Upper lobe of right lung (tissue), 1 donor: ENCODE measurements at places on chromosomes 2 and 18. TPM values are rescaled to one million over a fixed set of nuclear protein-coding genes. Genes with fewer than 3 reads are reported as not detected.

DNA sequence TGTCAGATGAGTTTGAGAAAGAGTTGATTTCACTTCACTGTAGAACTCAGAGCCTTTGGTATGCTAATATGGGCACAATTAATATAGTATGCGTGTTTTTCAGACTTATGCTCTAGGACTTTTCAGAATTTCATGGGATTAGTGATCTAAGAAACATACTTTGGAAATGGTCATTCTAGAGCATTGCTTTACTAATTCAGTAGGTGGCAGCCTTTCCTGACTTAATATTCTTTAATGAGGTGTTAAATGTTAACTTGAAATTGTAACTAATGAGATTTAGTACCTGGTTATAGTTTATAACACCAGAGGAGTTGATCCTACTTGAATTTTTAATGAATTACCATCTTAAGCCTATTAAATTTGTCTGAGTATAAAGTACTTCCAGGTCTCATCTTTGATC lies 28.4 kb downstream of the ACTR2 start:
- peaks cover 73% of the 10 kb centered on the region for H3K36me3 ChIP-seq
- no peaks in the 10 kb centered on the region for H3K27me3 ChIP-seq
- no peak overlapping the region for H3K4me3 ChIP-seq
- no peaks in the 10 kb centered on the region for H3K4me1 ChIP-seq
- no peak for DNase-seq
- no peak overlapping the region for H3K27ac ChIP-seq

- peaks cover 40% of the 10 kb centered on the region for H3K4me1 ChIP-seq
- no peak overlapping the region for H3K4me3 ChIP-seq
- no peaks in the 10 kb centered on the region for H3K36me3 ChIP-seq
- no peaks in the 10 kb centered on the region for H3K27me3 ChIP-seq
Measured at GRCh38 chr18:77086034-77086433, 46.5 kb downstream of the MBP start.

DNA sequence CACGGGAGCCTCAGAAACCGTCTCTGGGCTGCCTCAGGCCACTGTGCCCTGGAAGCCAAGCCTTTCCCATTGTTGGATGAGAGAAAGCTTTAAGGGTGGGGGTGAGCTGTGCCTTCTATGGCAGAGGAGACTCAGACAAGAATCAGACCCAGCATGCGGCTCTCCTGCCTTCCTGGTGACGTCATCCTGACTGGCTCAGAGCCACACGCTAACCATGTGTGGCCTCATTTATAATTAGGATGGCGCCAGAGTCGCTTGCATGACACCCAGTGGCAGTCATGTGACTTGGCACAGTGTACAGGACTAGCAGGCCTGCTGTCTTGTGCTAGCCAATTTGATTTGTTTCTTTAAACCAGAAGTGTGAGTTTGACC lies 99.1 kb downstream of the SH3BP4 start:
- H3K4me3 ChIP-seq: no peak overlapping the region
- peak; percentile 83 for DNase-seq
- H3K4me1 ChIP-seq: peaks cover 14% of the 10 kb centered on the region
- H3K36me3 ChIP-seq: peaks cover 13% of the 10 kb centered on the region
- H3K27ac ChIP-seq: peak overlapping the region; percentile 24
- H3K27me3 ChIP-seq: no peaks in the 10 kb centered on the region

DNA sequence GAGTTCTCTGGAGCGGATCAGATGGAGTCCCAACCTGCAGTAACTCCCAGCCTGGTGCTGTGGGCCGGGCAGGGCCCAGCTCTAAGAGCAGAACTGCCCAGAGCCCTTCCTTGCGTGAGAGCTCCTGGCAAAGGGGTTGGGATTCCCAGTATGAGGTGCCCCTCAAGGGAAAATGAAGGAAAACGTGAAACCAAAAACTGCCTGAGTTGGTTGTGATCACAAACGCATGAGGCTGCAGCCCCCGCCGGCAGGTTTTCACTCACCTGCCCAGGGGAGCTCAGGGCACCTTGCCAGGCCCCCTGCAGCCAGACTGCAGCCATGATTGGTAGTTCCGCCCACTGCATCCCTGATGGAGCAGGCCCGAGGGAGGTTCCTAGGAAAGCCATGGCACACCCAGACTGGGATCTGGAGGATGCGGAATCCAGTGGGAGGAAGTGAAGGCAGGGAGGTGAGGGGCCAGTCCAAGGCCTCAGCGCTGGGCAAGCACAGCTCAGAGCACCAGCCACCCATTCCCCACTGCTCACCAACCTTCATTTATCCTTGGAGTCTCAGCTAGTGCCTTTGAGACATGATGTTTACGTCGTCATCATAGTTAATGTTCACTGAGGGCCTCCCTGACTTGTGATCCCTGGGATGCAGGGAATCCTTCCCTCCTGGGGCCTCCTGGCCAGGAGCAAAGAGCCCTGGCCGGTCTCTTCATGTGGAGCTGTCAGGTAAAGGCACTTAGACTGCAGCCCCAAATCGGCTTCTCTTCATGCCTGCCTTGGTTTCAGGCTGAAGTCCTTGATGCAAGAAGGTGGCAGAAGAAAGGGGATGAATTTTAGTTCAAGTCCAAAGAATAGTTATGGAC lies 103.2 kb downstream of the INHBB start:
- H3K27ac ChIP-seq: no peak overlapping the region
- H3K27me3 ChIP-seq: no peaks in the 10 kb centered on the region
- no peaks in the 10 kb centered on the region for H3K36me3 ChIP-seq
- peak; percentile 41 for DNase-seq
- no peaks in the 10 kb centered on the region for H3K4me1 ChIP-seq
- no peak overlapping the region for H3K4me3 ChIP-seq

GRCh38 chr18:73503326-73503725 lies 635.5 kb upstream of the NETO1 start:
- no peak overlapping the region for H3K4me3 ChIP-seq
- no peaks in the 10 kb centered on the region for H3K27me3 ChIP-seq
- H3K27ac ChIP-seq: no peak overlapping the region
- H3K36me3 ChIP-seq: no peaks in the 10 kb centered on the region

GRCh38 chr2:86249579-86250391 lies 50.5 kb downstream of the MRPL35 start:
- DNase-seq: no peak
- no peak overlapping the region for H3K4me3 ChIP-seq
- H3K27ac ChIP-seq: no peak overlapping the region
- H3K36me3 ChIP-seq: no peaks in the 10 kb centered on the region
- H3K4me1 ChIP-seq: no peaks in the 10 kb centered on the region

GRCh38 chr2:232028071-232028470 lies 66.6 kb downstream of the DIS3L2 start:
- no peak overlapping the region for H3K4me3 ChIP-seq
- no peaks in the 10 kb centered on the region for H3K27me3 ChIP-seq
- peaks cover 39% of the 10 kb centered on the region for H3K36me3 ChIP-seq
- no peaks in the 10 kb centered on the region for H3K4me1 ChIP-seq
- H3K27ac ChIP-seq: no peak overlapping the region

DNA sequence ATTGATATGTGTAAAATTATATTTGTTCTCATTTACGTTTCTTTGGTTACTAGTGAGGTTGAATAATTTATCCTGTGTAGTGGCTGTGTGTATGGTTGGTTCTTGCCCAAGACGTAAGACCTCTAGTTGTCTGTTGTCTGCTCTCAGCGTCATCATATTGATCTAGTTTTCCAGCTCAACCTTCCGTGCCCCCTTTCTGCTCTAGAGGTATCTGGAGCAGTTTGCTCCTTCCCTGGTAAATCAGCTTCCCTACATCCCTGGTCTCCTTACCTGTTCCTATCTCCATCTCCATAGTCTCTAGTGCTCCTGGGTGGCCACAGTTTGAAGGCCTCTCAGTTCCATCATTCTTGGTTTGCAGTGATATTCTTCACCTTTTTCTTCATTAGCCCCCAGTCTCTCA lies 1.2 kb downstream of the SMYD5 start:
- no peaks in the 10 kb centered on the region for H3K27me3 ChIP-seq
- H3K4me1 ChIP-seq: peaks cover 19% of the 10 kb centered on the region
- no peak for DNase-seq
- peak overlapping the region; percentile 97 for H3K4me3 ChIP-seq
- H3K36me3 ChIP-seq: peaks cover 2% of the 10 kb centered on the region

The FKBP7 gene
- total RNA-seq: 7.3 TPM

GRCh38 chr18:48708807-48709206 lies 170.0 kb downstream of the CTIF start:
- H3K27ac ChIP-seq: no peak overlapping the region
- no peak for DNase-seq
- peaks cover 7% of the 10 kb centered on the region for H3K4me1 ChIP-seq
- H3K36me3 ChIP-seq: no peaks in the 10 kb centered on the region
- H3K27me3 ChIP-seq: no peaks in the 10 kb centered on the region
- no peak overlapping the region for H3K4me3 ChIP-seq

The GALNT13 gene
- 5.8 TPM for total RNA-seq

DNA sequence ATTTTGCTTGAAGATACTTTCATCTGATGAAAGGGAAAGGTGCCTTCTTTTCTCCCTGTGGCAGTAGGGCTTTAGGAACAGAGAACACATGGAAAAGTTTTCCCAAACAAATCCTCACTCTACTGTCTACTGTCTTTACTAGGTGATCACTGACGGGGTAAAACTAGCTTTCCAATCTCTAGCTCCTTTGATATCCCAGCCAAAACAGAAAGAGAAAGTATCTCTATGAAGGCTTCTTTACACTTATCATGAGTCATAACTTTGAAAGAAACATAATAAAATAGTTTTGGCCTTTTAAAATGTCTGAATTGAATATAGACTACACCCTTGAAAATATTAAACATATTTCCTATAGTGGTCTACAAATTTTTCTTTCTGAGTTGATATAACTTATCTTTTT lies 214.5 kb downstream of the DSEL start:
- H3K4me1 ChIP-seq: no peaks in the 10 kb centered on the region
- H3K27me3 ChIP-seq: no peaks in the 10 kb centered on the region
- no peak overlapping the region for H3K27ac ChIP-seq
- no peak overlapping the region for H3K4me3 ChIP-seq
- no peak for DNase-seq
- no peaks in the 10 kb centered on the region for H3K36me3 ChIP-seq

The DAPL1 gene
- not detected for total RNA-seq

GRCh38 chr2:61887717-61888266 lies 664 bp downstream of the CCT4 start:
- no peak for DNase-seq
- peak overlapping the region; percentile 77 for H3K4me3 ChIP-seq
- peaks cover 16% of the 10 kb centered on the region for H3K4me1 ChIP-seq

The NCKAP5 gene
- 40.8 TPM for total RNA-seq

- no peak for DNase-seq
- H3K36me3 ChIP-seq: no peaks in the 10 kb centered on the region
- H3K27me3 ChIP-seq: no peaks in the 10 kb centered on the region
- H3K4me3 ChIP-seq: no peak overlapping the region
Measured at GRCh38 chr2:142688856-142689605, 188.4 kb upstream of the KYNU start.

DNA sequence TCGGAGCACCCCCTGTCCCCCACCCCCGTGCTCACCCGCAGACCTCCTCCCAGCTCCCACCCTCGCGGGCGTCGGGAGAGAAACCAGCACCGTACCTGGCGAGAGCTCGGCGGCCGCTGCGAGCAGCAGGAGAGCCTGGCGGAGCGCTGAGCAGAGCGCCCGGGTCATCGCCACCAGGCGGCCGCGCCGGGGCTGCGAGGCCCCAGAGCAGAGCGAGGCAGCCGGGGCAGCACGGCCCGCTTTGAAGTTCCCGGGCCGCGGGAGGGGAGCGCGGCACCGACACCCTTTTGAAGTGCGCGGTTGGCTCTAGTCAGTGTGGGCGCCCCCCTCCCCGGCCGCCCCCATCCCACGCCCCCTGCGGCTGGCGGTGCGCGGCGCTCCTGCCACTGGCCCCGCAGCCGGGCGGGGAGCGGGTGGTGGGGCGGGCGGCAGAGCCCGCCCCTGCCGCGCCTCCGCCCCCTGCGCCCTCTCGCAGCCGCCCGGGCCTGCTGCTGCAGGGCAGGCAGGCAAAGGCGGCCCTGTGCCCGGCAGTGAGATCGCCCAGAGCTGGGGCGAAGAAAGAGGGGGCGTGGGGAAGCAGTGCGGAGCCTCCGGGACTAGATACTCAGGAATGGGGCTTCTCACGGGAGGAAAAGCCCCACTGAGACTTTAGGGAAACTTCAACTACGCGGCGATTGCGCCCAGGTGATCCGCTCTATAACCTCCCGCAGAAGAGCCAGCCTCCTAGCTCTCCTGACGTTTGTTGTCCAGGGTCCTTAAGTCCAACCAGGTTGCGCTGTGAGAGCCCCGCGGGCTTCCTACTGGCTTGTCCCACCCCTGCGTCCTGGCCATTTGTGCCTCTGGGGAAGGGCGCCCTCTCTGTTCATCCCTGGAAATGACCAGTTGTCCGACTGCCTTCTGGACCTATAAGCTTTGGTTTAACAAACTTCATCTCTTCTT lies at the start of gene ACVR1C:
ACVR1C (minus strand) TSS at position 388 of the 939 bp plus-strand sequence; CDS start at position 168, 220 bp downstream.
- H3K4me1 ChIP-seq: peaks cover 12% of the 10 kb centered on the region
- DNase-seq: peak; percentile 86
- H3K27ac ChIP-seq: no peak within 1 kb of the TSS
- H3K36me3 ChIP-seq: no peaks in the 10 kb centered on the region
- H3K27me3 ChIP-seq: peaks cover 5% of the 10 kb centered on the region

The GRB14 gene
- 8.9 TPM for total RNA-seq

GRCh38 chr2:584863-585823 lies 92.1 kb downstream of the TMEM18 start:
- H3K4me1 ChIP-seq: peaks cover 5% of the 10 kb centered on the region
- no peak overlapping the region for H3K4me3 ChIP-seq
- H3K27ac ChIP-seq: no peak overlapping the region
- no peak for DNase-seq
- no peaks in the 10 kb centered on the region for H3K36me3 ChIP-seq
